Stimulated activated CD4-positive, alpha-beta T cell treated with anti-CD3 and anti-CD28 coated beads, Interleukin-15, amount 100 ng/mL, for 1 hour (primary cell): ENCODE measurements at places on chromosomes 5 and 9.

- no peak for DNase-seq
Observed at GRCh38 chr9:88651682-88652633, 117.0 kb downstream of the NXNL2 start.

GRCh38 chr9:121360601-121361374 lies 9.3 kb downstream of the STOM start:
- DNase-seq, result no peak

DNA sequence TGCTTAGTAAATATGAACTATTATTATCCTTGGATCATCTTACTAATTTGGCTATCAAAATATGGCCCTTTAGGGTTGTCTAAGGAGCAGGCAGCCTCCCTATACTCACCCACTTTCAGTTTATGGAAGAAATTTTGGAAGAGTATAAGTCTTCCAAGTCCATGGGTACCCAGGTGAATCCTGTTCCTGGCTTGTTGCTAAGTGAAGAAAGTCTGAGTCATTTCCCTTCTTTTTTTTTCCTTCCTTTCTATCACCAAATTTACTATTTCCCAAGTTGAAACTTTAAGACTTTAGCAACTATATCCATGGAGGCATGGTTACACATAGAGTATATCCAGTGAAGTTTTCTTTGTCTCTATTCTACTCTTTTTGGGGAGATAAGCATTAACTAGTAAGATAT lies 184.0 kb upstream of the ACTBL2 start:
- no peak for DNase-seq

DNA sequence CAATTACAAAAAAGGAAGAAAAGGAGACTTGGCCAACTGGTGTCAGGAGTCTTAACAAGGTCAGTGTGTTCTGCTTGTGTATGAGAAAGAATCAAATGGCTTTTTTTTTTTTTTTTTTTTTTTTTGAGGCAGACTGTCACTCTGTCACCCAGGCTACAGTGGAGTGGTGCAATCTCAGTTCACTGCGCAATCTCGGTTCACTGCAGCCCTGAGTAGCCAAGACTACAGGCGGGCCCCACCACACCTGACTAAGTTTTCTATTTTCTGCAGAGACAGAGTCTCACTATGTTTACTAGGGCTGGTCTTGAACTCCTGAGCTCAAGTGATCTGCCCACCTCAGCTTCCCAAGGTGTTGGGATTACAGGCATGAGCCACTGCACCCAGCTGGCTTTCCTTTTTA lies 3.1 kb upstream of the IL7R start:
- DNase-seq, result peak; percentile 37

GRCh38 chr9:130185490-130186031 lies 13.4 kb downstream of the NCS1 start:
- no peak for DNase-seq

DNA sequence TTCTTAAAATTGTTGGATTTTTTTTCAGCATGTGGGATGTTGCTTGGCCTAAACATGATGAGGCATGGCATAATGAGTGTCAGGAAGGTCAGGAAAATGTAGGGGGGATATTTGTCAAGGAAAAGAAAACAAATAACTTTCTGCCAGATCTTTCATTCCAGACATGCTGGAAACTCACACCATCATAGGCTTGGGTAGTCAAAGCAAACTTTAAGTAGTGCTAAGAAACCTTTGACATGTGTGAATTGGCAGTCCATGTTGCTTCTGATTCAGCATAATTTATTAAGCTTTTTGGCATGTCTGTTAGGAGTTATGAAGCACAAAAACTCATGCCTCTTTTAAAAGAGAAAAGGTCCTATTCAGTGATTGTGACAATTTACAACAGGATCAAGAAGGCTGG lies 61.3 kb upstream of the MTAP start:
- no peak for DNase-seq

DNA sequence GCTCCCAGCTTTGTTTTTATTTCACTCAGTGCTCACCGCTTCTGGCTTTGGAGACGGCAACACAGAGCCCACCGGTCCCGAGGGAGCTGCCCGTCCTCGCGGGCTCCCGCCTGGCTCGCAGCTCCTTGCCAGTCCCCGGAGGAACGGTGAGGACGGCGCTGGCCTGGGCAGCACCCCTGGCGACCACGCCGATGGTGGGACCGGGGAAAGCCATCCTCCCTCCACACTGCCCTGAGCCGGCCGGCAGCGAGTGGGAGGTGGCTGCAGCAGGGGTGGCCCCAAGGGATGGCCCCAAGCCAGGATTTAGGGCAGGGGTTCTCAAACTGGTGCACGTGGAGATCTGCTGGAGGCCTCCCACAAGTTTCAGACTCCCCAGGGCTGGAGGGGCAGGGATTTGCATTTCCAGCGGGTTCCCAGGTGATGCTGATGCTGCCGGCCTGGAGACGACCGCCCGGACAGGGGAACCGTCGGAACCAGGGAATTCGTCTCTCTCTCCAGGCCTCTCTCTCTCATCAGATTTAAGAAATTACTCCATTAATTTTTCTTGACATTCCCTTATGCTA lies 293.2 kb upstream of the IRX4 start:
- DNase-seq, result no peak

GRCh38 chr5:56426693-56427092 lies 193.6 kb upstream of the ANKRD55 start:
- no peak for DNase-seq

DNA sequence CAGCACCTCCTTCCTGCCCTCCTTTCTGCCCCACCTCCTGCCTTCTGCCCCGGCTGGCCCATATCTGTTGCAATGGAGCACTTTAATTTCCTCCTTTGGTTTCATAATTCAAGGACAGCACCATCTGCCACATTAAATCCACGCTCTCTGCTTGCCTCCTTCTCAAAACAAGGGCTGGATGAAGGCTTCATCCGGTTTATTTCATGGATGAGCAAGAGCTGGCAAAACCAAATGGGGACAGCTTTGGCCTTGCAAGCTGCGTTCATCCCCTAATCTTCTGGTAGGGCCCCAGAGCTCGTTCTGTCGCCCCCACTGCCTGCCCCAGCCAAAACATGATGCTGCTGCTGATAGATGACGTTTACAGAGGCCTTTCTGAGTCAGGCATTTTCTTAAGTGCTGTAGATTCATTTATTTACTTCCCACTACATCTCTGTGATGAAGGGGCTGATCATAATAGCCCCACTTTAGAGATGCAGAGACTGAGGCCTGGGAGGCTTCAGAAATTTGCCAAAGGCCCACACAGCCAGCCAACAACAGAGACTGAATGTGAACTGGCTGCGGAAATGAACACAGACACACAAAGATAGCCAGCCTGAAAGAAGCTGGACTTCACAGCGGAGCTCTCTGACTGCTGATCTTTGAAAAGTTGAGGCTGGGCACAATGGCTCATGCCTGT lies 115.6 kb upstream of the CPEB4 start:
- no peak for DNase-seq

DNA sequence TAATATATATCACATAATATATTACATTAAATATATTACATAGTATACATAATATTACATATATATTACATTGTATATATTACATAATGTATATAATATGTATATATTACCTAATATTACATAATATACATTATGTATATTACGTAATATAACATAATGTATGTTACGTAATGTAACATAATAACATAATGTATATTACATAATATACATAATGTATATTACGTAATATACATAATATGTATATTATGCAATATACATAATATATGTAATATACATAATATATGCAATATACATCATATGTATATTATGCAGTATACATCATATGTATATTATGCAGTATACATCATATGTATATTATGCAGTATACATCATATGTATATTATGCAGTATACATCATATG lies 19.1 kb downstream of the CYLC2 start:
- no peak for DNase-seq

GRCh38 chr9:131759017-131759647 lies 19.3 kb upstream of the RAPGEF1 start:
- DNase-seq, result no peak

DNA sequence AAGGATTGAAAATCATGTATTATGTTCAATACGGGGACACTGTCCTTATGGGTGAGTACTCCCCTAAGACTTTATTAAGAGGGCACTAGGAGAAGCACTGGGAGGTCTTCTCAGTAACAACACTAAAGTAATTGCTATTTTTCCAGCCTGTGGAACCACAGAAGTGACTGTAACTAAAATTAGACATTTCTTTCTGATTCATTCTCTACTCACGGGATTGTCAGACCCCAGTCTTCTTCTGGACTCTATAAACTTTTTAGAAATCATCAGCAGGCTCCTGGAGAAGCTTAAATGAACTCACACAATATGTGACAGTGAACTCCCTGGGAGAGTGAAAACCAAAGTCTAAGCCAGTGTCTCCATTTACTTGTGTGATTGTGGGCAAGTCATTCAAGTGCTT lies 14.5 kb downstream of the TLR4 start:
- DNase-seq, result no peak

GRCh38 chr5:129601576-129601975 lies 141.5 kb downstream of the ADAMTS19 start:
- no peak for DNase-seq

DNA sequence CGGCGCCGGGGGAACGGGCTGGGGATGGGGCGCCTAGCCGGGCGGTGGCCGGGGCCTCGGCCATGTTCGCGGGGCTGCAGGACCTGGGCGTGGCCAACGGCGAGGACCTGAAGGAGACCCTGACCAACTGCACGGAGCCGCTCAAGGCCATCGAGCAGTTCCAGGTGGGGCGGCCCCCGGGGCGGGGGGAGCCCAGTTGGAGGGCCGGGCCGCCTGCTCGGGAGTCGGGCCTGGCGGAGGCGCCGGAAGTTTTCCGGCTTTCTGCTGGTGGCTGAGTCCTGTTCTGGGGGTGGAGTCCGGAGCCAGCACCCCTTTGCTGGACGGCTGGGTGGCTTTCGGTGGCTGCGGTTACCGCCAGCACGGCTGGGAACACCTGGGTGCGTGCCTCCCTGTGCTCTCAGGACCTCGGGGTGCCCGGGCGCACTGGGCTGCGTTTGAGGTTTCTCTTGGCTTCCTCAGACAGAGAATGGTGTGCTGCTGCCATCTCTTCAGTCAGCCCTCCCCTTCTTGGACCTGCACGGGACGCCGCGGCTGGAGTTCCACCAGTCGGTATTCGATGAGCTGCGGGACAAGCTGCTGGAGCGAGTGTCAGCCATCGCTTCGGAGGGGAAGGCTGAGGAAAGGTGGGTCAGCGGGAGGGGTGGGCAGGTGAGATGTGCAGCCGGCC lies 454 bp downstream of the NELFB start:
- no peak for DNase-seq

DNA sequence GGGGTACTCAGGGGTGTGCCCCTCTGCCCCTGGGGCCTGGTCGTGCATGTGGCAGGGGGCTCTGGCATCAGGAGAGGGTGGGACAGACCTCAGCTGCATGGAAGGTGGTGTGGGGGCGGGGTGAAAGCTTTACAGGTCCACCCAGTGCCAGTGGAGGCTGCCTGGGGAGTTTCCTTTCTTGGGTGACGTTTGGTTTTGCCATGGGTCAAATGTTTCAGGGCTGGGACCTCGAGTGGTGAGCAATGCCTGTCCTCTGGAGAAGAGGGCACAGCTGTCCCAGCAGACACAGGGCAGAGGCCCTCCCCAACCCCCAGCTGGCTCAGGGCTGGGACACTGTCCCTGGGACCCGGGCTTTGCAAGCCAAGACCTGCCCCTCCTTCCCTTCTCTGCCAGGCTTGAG lies 3.6 kb downstream of the RXRA start:
- no peak for DNase-seq

- DNase-seq, result no peak
Observed at GRCh38 chr5:1804001-1804690, 2.9 kb downstream of the NDUFS6 start.

- no peak for DNase-seq
Observed at GRCh38 chr9:17578911-17579793, at the start of gene SH3GL2. Gene SH3GL2 (plus strand): TSS chr9:17579066.

DNA sequence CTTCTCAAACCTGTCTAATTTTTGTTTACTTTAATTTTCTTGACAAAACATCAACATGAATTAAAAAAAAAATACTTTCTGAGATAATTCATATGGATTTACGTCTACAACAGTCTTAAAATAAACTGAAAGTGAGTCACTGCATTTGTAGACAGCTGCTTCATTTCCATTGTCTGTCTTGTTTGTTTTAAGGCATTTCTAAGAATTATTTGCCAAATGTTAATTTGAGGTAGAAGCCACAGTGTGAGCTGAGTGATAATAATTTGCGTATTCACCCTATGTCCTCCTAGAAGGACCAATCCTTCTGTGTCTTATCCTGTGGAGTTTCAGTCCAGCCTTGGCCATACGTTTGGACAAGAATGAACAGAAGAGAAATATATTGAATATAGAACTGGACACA lies 174.5 kb downstream of the CFAP90 start:
- no peak for DNase-seq

GRCh38 chr5:27311544-27311943 lies 273.2 kb upstream of the CDH9 start:
- DNase-seq, result no peak

DNA sequence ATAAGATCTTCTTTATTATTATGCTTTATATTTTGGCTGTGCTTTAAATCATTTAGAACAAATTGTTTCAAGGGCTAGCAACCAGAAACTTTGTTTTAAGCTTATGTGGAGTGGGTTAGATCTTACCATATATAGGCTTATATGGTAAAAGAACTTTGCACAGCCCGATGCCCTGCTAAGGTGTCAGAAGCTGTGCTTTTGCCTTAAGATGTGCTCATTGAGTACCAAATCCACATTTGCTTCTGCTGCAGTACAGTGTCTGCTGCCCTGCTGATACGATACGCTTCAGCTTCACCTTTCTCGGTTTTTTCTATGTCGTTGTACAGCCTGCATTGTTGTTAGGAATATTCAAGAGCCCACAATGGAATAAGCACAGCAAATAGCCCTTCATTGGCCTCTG lies 34.8 kb downstream of the CD180 start:
- no peak for DNase-seq

DNA sequence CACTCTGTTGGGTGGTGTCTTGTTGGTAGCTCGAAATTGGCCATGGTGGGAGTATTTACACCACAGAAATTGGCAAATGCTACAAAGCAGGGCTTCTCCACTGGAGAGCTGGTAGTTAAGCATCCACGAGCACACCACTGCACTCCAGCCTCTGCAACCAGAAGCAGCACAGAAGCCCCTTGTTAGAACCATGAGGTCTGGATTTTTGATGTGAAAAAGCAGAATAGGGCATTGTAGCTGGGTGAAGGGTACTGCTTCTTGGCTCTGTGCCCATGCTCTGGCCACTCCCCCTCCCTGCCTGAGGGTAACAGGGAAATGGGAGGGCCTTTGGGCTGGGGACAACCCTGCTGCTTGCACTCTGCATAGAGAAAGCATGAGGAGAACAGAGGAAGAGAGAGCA lies 81.2 kb upstream of the UBTD2 start:
- no peak for DNase-seq

GRCh38 chr5:130171699-130172098 lies 267.4 kb downstream of the CHSY3 start:
- DNase-seq, result no peak

DNA sequence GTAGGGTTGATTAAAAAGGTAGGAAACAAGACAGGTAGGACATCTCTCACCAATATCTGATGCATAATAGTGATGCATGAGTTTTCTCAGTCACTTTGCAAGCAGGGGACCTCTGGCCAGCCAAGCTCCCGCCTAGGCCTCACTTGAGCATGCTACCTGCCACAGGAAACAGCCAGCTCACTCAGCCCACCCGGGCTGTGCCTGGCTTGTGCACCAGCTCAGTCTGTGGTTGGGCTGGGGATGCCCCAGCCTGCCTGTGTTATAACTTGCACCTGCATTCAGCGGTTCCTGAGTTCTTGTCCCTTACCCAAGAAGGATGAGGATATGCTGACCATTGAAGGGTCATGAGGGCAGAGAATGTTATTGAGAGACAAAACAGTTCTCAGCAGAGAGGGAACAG lies 172.8 kb upstream of the PLCXD3 start:
- DNase-seq, result no peak

GRCh38 chr9:26132746-26133312 lies 454.6 kb upstream of the TUSC1 start:
- DNase-seq, result no peak
